Activated naive CD4-positive, alpha-beta T cell treated with anti-CD3 and anti-CD28 coated beads, Interleukin-2, amount 10 ng/mL, durations not matched to agents 5 hours and 36 hours (primary cell): ENCODE measurements at places on chromosomes 7 and 10. TPM values are rescaled to one million over a fixed set of nuclear protein-coding genes. Genes with fewer than 3 reads are reported as not detected.

The OR13A1 gene
- total RNA-seq = not detected

The GPR85 gene
- not detected for total RNA-seq

The TMEM176B gene
- total RNA-seq = not detected

The NUDT5 gene
- total RNA-seq = 64.7 TPM

The DMBT1 gene
- not detected for total RNA-seq

The CUZD1 gene
- total RNA-seq = 1.8 TPM

The EPO gene
- total RNA-seq = not detected

The NCF1 gene
- total RNA-seq = 5.2 TPM

The MYOF gene
- total RNA-seq = 0.25 TPM

The HYAL4 gene
- not detected for total RNA-seq

The SRGN gene
- 145 TPM for total RNA-seq

The ANKRD30A gene
- not detected for total RNA-seq

The SYT15B gene
- 0.19 TPM for total RNA-seq
